NCI-H1930 (cell line): ENCODE measurements at places on chromosomes 11 and 22.

GRCh38 chr11:75536786-75537641 lies 11.3 kb upstream of the GDPD5 start:
- DNase-seq: no peak

- no peak for DNase-seq
Observed at GRCh38 chr22:37654563-37655251, 3.8 kb upstream of the PDXP start.

DNA sequence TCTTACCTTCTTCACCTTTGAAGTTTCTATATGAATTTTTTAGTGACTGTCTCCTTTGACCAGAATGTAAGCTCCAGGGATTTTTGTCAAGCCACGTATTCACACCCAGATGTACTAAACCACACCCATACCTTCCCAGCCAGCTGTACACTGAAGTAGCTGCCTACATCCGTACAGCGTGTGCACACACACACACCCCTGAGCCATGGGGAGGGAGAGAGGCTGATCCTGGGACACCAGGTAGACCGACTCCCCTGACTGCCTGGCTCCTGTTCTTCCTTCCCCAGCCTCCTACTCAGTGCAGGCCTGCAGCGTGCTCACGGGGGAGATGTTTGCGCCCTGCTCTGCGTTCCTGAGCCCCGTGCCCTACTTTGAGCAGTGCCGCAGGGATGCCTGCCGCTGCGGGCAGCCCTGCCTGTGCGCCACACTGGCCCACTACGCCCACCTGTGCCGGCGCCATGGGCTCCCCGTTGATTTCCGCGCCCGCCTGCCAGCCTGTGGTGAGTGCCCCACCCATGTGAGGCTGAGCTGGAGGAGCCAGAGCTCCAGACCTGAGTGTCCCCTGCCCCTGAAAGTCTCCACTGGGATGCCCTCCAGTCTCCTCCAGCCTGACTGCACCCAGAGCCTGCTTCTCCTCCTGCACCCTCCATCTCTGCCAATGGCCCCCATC lies 25.9 kb downstream of the OTOG start:
- no peak for DNase-seq

GRCh38 chr22:17787241-17787640 lies 13.0 kb upstream of the BID start:
- DNase-seq: no peak

DNA sequence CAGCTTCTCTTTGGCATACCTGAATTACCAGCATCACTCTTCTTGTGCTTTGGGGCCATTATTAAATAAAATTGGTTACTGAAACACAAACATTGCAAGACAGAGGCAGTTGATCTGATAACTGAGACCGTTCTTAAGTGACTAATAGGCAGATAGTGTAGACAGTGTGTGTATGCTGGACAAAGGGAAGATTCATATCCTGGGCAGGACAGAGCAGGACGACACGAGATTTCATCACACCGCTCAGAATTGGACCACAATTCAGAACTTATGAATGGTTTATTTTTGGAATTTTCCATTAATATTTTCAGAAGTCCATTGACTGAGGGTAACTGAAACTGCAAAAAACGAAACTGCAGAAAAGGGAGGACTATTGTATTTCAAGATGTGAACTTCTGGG lies 68.6 kb downstream of the LDLRAD3 start:
- no peak for DNase-seq

GRCh38 chr11:125933030-125933813 lies 12.6 kb upstream of the VSIG10L2 start:
- DNase-seq: no peak

GRCh38 chr22:48393885-48394284 lies 1433.8 kb downstream of the BRD1 start:
- DNase-seq: no peak

- DNase-seq: no peak
Observed at GRCh38 chr11:3166268-3167142, 1.4 kb upstream of the OSBPL5 start.

GRCh38 chr22:48849963-48850657 lies 977.6 kb downstream of the BRD1 start:
- DNase-seq: no peak

GRCh38 chr22:28891156-28891733 lies 7.9 kb downstream of the ZNRF3 start:
- no peak for DNase-seq

- DNase-seq: no peak
Observed at GRCh38 chr11:44916331-44916730, 34.4 kb downstream of the TP53I11 start.

GRCh38 chr22:40469181-40469580 lies 98.8 kb downstream of the SGSM3 start:
- DNase-seq: no peak

GRCh38 chr22:39428597-39429071 lies 28.2 kb upstream of the MGAT3 start:
- no peak for DNase-seq

- no peak for DNase-seq
Observed at GRCh38 chr11:111912535-111912934, at the start of gene HSPB2. Gene HSPB2 (plus strand): TSS chr11:111912734. CDS start chr11:111912830, 96 bp downstream.

GRCh38 chr22:24240381-24240780 lies 4.5 kb downstream of the GGT5 start:
- no peak for DNase-seq

- no peak for DNase-seq
Observed at GRCh38 chr11:70551351-70552166, 153.2 kb downstream of the CTTN start.
